Activated naive CD4-positive, alpha-beta T cell (primary cell): ENCODE measurements at places on chromosomes 2 and 18.

GRCh38 chr2:130769343-130769907, 14.1 kb downstream of the AMER3 start:
- DNase-seq, result no peak

- no peak for DNase-seq
These were observed 212.1 kb upstream of the NETO1 start for GRCh38 chr18:73079920-73080319.

- no peak for DNase-seq
These were observed 54.9 kb downstream of the MAPRE2 start for GRCh38 chr18:35095983-35096676.

DNA sequence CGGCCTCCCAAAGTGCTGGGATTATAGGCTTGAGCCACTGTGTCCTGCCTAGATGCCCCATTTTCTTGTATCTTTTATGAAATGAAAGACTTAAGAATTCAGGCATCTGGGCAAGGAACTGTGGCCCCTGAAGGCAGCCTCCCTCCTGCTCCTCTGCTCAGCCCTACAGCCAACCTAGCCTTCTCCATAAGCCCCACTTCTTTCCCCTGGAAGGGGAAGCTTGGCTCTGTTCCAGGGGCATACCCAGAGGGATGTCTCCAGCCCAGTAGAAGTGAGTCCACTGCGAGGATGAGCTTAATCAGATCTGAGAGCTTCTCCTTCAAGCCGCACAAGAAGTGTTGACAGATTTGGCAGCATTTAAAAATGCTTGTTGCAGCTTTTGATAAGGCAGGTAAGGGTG, 39.7 kb downstream of the RHOB start:
- DNase-seq, result no peak

DNA sequence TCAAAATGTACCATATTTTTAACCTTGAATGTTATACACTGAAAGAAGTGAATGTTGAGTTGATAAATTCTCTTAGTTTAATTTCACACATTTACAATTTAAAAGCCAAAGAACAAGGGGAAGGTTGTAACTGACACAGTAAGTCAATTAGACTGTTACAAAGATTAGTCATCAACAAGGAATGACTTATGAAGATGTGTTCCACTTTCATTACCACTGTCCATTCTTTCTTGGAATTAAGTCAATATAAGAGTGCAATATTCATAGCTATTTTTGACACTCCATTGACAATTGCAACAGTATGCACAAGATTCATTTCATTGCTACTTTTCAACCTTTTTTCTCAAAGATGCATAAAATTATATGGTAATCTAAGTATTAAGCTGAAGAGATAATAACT, 291.3 kb downstream of the RIT2 start:
- no peak for DNase-seq
